ENCODE measurements at places on chromosomes 12 and 14.

GRCh38 chr12:76820888-76821482 lies 57.1 kb downstream of the ZDHHC17 start:
- DNase-seq, result no peak

DNA sequence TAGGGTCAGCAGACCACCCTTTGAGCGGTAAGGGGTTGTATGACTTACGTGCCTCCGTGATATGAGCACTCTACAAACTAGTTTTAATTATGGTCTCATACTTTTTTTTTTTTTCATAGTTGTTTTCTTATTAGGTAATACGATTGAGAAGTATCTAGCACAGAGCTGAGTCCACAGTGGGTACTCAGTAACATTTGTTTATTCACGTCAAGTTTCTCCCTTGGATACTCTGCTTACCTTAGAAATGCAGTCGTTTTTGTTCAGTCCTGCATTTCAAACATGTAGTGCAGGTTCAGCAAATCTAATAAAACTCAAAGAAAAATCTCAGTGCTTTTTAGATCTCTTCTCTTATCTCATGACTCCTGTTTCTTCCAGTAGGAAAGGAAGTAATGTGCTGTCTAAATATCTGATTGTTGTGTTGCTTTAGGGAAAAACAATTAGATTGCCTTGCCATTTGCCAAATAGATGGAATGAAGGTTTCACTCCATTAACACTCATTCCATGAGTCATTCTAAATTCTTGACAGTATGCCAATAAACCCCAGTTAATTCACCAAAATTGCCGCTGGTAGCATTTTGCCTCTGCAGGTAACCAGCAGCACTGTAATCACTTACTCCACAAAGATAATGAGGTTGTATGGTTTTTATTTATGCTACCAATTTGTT lies 118.9 kb downstream of the PTCSC3 start:
- no peak for DNase-seq

- DNase-seq, result no peak
Observed at GRCh38 chr12:128388461-128389000, 121.6 kb downstream of the TMEM132C start.

DNA sequence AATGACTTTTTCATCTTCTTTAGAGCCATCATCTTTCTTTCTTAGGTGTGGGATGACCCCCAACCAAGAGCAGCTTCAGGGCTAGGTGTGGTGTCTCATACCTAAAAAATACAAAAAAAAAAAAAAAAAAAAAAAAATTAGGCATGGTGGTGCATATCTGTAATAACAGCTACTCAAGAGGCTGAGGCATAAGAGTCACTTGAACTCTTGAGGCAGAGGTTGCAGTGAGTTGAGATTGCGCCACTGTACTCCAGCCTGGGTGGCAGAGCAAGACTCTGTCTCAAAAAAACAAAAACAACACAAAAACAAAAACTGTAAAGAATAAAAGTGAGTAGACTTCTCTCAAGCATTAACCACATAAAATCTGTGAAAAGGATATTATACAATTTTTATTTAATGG lies 8.0 kb upstream of the ATF7IP start:
- no peak for DNase-seq

DNA sequence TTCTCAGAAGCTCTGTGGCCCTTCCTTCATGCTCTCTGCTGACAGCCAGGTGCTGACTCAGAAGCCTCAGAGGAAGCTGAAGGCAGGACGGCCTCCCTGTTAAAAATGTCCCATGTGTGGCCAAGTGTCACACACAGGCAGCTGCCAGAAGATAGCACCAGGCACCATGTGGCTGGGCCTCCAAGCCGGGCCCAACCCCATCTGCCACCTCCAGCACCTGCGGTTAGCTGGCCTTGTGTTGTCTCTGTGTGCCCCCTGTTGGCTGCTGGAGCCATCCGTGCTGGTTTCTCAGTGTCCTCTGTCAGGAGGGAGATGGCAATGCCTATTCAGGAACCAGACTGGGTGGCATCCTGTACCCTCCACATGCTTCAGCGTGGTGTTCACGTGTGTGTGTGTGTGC lies 63.2 kb downstream of the TSPAN11 start:
- DNase-seq, result peak; percentile 54

DNA sequence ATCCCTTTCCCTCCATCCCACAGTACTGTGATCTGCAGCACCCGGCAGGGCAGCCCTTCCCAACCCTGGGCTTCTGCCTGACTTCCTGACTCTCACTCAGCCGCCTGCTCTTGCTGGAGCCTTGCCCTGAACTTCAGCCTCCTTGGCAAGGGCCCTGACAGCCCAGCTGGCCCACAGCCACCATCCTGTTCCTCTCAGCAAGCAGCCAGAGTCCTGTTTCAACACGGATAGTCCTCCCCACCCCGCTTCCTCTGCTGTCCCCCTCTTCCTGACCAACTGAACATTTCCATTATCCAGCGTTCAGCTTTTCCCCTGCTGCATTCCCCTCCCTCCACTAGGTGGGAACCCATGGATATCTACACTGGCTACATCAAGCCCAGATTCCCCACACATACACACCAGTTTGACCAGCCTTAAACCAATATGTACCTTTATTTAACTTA lies 74.0 kb upstream of the MDM1 start:
- no peak for DNase-seq

GRCh38 chr14:104282332-104283196 lies 144.2 kb downstream of the KIF26A start:
- DNase-seq, result no peak

DNA sequence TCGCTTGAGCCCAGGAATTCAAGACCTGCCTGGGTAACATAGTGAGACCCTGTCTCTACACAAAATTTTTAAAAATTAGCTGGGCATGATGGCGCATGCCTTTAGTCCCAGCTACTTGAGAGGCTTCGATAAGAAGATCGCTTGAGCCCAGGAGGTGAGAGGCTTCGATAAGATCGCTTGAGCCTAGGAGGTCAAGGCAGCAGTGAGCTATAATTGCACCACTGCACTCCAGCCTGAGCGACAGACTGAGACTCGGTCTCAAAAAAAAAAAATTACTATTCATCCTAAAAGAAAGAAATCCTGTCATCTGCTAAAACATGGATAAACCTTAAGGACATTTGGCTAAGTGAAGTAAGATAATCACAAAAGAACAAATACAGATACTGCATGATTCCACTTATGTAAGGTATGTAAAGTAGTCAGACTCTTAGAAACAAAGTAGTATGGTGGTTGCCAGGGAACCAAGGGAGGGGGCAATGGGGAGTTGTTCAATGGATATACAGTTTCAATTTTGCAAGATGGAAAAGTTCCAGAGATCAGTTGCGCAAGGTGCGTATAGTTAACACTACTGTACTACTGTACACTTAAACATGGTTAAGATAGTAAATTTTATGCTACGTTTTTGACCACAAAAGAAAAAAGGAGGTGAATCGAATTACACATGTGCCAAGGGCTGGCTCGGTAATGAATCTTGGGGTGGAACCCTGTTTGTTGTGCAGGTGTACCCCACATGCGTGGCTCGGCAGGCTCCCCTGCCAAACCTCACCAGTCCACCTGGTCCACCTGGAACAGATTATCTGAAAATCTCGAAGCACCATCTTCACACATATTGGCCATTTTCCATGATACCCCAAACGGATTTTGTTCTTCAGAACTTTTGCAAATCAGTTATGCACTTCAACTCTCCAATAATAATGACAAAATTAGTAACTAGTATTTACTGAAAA lies 18.3 kb upstream of the ATP2A2 start:
- DNase-seq, result no peak

GRCh38 chr14:68679746-68680467 lies 113.0 kb downstream of the ZFP36L1 start:
- DNase-seq, result no peak

- no peak for DNase-seq
Observed at GRCh38 chr14:100275214-100275613, 31.0 kb downstream of the SLC25A29 start.

DNA sequence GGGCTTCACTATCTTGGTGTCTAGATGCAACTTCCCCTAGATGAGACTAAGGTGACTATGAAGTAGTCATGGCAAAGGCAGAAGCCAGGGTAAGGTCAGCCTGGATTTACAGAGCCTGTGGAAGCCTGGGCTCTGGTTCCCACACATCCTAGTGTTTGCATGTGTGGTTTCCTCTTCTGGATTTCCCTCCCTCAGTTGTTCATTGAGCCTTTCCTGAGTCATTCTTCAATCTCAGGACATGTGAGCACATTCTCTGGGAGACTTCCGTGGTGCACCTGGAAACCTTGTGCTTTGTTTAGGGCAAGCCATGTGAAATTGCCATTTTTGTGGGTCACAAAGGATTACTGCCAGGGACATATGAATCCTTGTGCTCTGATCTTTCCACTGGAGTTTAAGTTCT lies 236.6 kb downstream of the C12orf75 start:
- DNase-seq, result no peak

DNA sequence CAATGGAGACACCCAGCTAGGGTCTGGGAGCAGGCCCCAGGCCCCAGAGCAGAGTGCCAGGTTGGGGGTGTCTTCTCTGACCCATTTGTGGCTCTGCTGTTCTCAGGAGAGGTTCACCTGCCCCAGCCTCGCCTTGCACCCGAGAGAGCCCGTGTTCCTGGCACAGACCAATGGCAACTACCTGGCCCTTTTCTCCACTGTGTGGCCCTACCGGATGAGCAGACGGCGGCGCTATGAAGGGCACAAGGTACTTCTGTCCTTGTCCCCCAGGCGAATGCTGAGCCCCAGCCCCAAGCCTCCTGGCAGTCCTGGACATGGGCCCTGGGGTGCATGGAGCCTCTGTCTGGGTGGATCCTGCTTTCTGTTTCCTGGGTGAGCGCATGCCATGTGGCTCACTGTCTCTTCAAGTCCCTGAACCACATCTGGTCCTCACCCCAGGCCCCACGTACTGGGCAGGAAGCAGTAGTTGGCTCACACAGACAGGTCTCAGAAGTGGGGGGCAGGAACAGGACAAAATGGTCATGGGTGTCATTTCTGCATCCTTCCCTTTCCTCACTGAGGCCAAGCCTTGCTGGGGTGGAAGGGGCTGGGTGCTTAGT lies 58.2 kb downstream of the BEGAIN start:
- DNase-seq, result peak; percentile 39

DNA sequence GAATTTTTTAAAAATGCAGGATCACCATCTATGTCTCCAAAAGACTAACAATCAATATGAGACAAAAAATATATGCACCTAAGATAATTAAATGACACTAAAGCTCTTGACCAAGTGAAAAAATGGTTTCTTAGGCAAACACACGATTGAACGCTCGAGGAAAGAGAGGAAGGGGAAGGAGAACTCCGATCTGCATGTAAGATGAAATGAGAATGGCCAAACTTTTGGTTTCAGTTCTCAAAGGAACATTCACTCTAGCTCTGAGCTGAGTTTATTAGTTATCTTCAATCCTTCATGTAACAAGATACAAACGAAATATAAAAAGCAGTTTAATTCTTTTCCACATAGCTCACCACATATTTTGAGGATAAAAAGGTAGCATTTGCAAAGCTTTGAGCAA lies 2.8 kb downstream of the DYRK4 start:
- DNase-seq, result no peak

DNA sequence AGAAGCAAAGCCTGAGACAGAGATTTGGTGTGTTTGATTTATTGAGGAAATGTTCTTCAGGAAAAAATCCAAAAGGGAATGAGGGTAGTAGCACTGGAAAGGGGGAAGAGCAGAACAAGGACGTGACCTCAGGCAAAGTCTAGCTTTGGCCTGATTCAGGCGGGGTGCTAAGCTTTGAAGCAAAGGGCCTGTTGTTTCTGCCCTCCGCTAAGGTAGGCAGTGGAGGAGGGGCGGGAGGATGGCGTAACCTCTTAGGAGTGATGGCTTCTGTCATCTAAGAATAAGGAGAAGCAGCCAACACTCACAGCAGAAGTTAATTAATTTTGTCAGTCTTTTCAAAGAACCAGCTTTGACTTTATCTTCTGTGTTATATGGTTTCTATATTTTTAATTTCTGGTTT lies 20.4 kb downstream of the ABHD12B start:
- DNase-seq, result no peak

GRCh38 chr14:91501951-91502930 lies 7.9 kb downstream of the PPP4R3A start:
- no peak for DNase-seq

GRCh38 chr12:95336387-95337067 lies 118.9 kb downstream of the VEZT start:
- no peak for DNase-seq

GRCh38 chr14:21985081-21985480 lies 311.5 kb upstream of the OR4E1 start:
- no peak for DNase-seq

DNA sequence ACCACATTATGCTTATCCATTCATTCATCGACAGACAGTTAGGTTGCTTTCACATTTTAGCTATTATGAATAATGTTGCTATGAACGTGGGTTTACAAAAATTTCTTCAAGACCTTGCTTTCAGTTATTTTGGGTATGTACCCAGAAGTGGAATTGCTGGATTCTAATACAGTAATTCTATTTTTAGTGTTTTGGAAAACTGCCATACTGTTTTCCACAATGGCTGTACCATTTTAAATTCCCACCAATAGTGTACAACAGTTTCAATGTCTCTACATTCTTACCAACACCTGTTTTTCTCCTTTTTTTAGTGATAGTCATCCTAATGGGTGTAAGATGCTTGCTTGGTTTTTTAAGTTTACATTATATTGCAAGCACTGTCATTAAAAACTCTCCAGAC lies 147.5 kb downstream of the ZFP36L1 start:
- no peak for DNase-seq

DNA sequence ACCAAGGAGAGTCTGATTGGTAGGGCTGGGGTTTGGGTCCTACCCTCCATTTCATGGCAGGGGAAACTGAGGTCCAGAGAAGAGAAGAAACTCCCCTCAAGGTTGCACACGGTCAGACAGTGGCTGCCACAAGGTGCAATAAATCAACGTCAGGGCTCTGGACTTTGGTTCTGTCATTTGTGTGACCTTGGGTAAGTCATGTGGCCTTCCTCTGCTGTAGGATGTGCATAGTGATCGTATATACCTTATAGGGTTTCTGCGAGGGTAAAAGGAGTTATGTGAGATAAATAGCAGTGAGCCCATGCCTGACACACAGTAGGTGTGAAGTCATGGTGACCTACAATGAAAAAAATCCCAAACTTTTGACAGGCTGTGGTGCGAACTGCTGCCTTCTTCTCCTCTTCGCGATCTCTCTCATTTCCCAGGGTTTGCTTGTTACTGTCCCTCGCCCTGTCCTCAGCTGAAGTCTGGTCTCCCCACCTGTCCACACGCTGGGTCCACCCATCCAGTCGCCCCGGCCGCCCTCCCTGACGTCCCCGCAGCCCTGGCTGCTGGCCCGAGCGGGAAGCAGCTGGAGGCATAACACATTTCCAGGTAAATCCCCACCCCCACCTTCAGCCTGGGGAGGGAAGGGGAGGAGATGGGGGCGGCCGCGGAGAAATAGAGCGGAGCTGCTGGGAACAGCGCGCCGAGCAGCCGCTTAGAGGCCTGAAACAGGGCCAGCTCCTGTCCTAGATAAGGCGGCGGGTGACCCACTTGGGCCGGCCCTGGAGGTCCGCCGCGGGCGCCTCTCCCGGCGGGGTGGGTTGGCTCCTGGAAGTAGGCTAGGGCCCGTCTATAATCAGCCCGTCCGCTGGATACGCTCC lies 1.8 kb upstream of the FAM222A start:
- DNase-seq, result no peak
